ENCODE measurements at places on chromosomes 6 and 20.

- no peak for DNase-seq
Measured at GRCh38 chr6:131954775-131955107, 3.6 kb upstream of the CCN2 start.

- DNase-seq, result no peak
Measured at GRCh38 chr20:48042628-48043027, 257.3 kb upstream of the SULF2 start.

DNA sequence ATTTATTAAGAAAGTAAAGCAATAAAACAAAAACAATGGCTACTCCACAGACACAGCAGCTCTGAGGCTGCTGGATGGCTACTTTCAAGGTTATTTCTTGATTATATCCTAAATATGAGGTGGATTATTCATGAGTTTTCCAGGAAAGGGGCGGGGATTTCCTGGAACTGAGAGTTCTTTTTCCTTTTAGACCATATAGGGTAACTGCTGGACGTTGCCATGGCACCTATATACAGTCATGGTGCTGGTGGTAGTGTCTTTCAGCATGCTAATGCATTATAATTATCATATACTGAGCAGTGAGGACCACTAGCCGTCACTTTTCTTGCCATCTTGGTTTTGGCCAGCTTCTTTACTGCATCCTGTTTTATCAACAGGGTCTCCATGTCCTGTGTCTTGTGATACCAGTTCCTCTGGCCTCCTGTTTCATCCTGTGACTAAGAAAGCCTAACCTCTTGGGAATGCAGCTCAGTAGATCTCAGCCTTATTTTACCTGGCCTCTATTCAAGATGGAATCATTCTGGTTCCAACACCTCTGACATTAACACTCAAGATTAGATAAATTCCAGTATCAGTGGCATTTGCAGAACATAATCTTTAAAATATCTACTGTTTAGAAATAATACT, 32.3 kb upstream of the TRDN start:
- DNase-seq, result no peak

DNA sequence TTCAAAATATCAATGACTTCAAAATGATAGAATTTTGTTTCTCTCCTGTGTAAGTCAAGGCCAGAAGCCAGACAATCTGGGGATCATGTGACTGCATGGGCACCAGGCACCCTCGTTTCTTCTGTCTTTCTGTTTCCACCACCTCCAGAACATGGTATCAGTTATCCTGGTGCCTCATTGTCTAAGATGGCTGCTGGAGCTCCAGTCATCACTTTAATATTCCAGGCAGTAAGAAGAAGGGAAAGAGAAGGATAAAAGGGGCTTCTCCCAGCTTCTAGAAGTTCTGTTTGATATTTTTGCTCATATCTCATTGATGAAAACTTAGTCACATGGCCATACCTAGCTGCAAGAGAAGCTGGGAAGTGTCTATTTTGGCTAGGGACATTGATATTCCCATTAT, 25.7 kb downstream of the ZNF341 start:
- DNase-seq, result no peak

DNA sequence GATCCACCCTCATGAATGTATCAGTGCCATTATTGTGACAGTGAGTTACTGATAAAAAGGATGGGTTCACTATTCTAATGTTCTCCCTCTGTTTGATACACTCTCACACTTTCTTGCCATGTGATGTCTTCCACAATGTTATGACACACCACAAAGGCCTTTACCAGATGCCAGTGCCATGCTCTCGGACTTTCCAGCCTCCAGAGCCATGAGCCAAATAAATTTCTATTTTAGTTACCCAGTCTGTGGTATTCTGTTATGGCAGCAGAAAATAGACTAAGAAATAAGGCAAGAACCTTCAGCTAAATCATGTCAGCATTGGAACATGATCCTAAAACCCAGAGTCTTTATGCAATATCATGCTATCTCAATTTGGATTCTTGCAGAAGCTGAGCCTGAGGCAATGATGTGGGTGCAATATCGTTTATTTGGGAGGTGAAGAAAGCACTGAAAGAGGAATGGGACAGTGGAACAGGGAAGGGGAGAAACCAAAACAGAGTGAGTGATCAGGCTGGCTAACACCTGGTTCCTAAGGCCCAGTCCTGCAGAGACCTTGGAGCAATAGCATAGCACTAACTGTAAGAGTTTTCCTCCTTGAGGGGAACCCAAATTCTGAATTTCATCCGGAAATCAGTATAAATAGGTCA, 130.4 kb upstream of the LRFN2 start:
- no peak for DNase-seq

DNA sequence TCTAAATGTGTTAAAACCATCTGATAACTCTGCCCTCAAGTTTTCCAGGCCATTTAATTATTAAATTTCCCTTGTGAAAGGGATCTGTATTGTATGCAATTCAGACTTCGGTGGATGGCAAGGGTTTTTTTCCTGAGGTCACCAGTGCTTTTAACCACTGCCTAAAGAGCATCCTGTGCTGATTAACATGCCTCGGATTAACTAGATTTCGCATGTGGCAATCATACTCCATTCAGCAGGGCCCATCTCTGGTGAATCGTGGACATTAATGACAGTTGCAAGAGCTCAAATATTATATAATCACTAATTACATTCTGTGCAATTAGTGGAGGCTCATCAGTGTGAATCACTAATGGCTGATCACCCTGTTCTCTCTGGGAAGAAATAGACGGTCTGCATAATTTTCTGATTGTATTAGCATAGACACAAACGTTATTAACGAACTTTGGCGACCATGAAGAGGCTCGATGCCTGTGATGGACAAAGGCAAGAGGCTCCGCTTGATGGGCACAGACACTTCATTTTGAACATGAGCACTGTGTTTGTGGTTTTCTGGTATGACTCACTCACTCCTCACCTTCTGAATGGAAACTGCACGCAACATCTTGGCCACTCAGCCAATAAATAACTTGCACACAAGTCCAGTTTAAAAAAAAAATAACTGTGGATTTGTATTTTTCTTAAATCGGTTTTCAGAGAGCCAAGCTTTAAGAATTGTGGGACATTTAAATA, 31.4 kb downstream of the LINC00237 start:
- no peak for DNase-seq

DNA sequence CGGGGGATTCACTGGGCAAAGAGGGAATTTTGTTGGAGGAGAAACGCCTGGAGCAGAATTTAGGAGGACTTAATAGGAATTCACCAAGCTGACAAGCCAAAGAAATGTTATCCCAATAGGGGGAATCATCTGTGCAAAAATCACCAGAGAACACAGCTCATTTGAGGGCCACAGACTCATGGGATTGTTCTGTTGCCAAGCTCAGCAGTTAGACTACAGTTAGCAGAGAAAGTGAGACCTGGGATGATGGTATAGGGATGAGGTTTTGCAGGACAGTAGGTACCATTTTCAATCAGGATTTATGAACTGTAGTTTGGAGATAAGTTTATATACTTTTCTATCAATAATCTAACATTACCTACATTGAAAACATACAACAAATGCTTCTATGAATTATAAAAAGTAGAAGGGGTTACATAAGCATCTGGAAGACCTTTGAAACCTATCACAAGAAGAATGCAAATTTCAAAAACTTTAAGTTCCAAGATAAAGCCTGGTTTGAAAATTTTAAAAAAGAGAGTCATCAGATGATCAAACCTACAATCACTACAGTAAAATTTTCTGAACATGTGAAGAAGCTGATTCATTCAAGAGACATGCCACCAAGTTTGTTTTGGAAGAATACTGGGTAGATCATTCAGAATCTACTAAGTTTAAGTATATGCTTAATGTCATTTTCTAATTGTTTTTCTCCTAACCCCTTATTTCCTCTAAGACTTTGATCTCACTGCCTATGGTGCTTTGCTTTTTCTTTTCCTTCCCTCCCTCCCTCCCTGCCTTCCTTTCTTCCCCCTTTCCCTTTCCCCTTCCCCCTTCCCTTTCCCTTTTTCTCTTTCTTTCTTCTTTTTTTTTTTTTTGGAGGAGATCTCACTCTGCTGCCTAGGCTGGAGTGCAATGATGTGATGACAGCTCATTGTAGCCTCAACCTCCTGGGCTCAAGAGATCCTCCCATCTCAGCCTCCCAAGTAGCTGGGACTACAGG, 81.5 kb downstream of the KIF13A start:
- no peak for DNase-seq

- DNase-seq, result no peak
Measured at GRCh38 chr20:49306903-49307620, 29.2 kb upstream of the ZNFX1 start.

- no peak for DNase-seq
Measured at GRCh38 chr20:62428002-62428372, 648 bp upstream of the RBBP8NL start.

DNA sequence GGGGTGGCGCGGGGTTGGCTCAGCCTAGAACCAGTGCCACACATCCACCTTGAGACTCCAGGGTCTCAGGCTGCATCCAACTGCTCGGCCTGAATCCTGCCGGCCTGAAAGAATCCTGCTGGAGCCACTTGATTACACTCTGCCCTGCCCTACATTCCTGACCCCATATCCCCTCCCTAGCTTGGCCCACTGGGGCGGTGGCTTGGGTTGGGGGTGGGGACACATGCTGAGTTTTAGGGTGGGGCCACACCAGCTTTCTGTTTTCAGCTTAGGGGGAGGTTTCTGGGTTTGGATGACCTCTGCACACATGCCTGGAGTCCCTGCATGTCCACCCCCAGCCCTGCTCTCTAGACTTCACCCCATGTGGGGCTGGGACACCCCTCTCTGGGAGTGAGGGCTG, 6.8 kb downstream of the ITPR3 start:
- no peak for DNase-seq

GRCh38 chr6:45714006-45714730, 301.5 kb downstream of the CLIC5 start:
- no peak for DNase-seq

GRCh38 chr6:123448306-123448884, 188.4 kb downstream of the TRDN start:
- DNase-seq, result no peak

GRCh38 chr6:122734529-122735395, 44.8 kb upstream of the FABP7 start:
- no peak for DNase-seq

GRCh38 chr6:110528101-110528929, 51.9 kb upstream of the SLC22A16 start:
- peak; percentile 62 for DNase-seq

- DNase-seq, result no peak
Measured at GRCh38 chr20:2323051-2323450, 27.2 kb downstream of the TGM3 start.

DNA sequence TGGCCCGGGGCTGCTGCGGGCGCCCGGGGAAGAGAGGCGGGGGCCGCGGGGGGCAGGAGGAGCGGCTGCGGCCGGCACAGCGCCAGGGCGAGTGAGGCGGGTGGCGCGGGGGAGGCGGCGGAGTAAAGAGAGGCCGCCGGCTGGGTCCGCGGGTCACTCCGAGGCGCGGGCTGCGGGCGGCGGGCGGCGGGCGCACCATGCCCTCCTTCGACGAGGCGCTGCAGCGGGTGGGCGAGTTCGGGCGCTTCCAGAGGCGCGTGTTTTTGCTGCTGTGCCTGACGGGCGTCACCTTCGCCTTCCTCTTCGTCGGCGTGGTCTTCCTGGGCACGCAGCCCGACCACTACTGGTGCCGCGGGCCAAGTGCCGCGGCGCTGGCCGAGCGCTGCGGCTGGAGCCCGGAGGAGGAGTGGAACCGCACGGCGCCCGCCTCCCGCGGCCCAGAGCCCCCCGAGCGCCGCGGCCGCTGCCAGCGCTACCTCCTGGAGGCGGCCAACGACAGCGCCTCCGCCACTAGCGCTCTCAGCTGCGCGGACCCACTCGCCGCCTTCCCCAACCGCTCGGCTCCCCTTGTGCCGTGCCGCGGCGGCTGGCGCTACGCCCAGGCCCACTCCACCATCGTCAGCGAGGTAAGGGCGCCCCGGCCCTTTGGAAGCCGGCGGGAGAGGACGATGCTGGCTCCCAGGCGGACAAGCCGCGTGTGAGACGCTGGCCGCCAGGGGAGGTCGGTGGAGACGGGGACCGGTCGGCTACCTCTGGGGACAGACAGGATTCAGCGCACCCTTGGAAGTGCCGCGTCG, at the start of gene SLC22A3:
SLC22A3 (plus strand) TSS at position 156 of the 797 bp plus-strand sequence; CDS start at position 198, 42 bp downstream.
- no peak for DNase-seq

DNA sequence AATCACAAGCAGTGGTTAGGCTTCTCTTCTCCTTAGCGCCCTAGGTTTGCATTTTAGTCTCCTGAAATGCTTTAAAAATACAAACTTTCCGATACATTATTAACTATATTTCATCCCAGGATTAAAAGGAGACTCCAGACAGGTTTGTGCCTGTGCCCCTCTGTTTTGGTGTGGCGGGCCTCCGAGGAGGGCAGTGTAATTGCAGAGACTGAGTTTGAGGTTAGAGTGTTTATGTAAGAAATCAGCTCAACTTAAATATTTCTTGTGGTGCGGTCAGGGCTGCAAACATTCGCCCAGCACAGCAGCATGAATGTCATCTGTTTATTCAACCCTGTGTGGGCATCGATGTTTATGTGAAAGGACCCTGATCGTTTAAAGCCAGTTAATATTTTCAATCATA, 130.4 kb upstream of the AKAP12 start:
- no peak for DNase-seq

DNA sequence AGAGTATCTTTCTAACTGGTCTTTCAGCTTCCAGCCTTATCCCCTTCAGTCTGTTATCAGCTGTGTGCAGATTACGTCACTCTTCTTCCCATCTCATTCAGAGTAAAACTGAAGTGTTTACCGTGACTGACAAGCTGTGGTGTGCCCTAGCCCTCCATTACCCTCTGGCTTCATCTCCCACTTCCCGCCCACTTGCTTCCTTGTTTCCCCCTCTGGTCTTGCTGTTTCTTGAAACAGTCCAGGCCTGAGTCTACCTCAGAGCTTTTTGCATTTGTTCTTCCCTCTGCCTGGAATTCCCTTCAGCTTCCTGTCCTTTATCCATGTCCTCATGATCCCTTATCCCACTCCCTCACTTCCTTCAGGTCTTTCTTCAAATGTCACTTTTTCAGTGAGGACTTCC, 66.9 kb downstream of the CARMIL1 start:
- no peak for DNase-seq
